Glomerular endothelial cell (primary cell): ENCODE measurements at places on chromosomes 11 and 22. TPM values are rescaled to one million over a fixed set of nuclear protein-coding genes. Genes with fewer than 3 reads are reported as not detected.

The KIRREL3 gene
- 0.78 and 0.93 TPM in 2 replicates for total RNA-seq

DNA sequence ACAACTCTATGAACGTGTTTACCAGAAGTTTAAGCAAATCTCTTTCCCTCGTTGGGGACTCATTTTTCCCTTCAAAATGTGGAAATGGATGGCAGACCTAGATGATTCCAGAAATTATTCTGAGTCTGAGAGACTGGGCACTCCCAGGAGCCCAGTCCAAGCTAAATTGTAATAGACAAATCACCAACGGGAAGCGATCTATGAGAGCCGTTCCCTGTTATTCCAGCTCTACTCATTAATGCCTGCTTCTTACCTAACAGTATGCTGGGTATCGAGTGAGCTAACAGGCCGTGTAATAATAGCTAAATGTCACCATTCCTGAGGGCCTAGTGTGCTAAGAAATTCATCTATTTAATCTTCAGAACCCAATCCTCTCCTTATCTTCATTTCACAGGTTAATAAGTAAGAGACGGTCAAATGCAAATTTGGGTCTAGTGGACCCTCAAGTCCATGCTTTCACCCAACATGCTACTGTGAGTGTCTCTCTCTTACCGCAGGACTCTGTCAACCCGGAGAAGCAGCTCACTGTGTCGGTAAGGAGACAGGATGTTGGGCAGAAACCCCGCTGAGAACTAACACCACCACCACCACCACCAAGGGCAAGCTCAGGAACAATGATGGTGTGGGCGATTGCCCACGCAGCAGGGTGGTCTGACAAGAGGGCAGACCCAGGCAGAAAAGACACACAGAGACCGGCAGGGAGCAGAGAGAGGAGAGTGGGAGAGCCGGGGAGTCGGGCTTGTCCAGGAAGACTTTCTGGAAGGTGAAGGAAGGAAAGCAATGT is 57.1 kb upstream of the TIMP3 start:
- DNase-seq = no peak

The IRAG1 gene
- total RNA-seq = 0.29 and 1.4 TPM in 2 replicates

The MYRF gene
- 6.0 and 10.7 TPM in 2 replicates for total RNA-seq

GRCh38 chr11:111331711-111332479 is 33.5 kb downstream of the POU2AF3 start:
- DNase-seq = no peak

DNA sequence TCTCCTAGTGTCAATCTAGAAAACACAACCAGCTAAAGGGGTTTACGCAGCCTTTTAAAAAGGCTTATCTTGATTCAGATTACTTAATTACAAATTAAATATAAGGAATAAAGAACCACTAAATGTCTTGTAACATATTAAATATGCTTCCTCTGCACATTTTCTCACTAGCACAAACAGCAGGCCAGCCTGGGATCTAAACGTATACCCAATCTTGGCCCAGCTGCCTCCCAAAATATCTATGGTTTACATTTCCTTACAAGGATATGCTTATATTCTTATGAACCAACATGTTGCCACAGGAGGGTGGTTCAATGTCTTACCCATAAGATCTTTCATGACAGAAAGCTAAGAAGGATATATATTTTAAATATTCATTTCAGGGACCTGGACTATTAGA is 7.7 kb downstream of the LGR4 start:
- no peak for DNase-seq

DNA sequence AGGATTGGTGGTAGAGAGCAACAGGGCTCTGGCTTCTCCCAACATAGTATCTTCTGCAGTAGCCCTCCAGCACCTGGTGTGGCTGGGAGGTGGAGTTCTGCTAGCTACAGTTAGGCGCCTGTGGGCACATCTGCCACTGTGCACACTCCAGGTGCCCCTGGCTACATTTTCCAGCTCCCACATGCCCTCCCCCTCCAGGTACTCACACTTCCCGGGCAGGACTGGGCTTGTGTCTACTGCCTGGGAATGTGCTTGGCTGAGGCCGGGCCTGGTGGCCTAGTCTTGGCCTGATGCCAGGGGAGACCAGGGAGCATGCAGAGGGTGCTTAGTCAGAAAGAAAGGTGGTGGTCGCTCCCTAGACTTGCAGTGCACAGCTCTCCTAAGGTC is 15.8 kb downstream of the PHLDB1 start:
- DNase-seq = no peak

The KCNJ11 gene
- 1.0 TPM in 1 of 2 replicates, not detected in the other for total RNA-seq

DNA sequence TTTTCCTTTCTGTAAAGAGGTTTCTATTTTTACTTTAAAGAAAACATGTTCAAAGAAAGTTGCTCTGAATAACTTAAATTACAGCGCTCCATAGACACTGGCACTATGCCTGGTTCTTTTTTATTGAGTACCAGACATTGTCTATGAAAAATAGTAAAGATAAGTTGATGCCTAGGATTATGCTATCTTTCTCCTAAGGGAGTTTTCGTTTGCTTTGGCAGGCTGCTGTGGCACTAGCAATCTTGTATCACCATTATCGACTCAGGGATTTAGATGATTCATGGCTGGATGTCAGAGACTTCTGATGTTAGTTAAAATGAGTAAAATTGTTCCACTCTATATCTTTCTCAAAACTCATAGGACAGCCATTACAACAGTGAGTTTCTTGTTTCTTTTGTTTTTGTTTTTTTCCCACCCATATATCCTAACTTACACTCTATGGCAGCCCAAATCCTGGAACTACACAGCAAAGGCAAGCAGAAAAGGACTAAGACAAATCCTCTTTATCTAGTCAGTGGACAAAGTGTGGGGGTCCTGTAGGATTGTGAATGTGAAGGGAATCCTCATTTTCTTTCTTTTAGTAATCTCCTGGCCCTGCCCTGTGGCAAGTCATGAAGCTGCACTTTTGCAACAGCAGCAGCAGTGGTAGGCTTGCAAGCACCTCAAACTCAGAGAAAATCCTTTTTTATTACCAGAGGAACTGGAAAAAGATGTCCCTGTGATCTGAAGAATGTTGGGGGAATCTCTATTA is 20.7 kb downstream of the SLN start:
- no peak for DNase-seq

- DNase-seq = no peak
These were observed 6.8 kb downstream of the TBC1D22A start for GRCh38 chr22:46769191-46769675.

DNA sequence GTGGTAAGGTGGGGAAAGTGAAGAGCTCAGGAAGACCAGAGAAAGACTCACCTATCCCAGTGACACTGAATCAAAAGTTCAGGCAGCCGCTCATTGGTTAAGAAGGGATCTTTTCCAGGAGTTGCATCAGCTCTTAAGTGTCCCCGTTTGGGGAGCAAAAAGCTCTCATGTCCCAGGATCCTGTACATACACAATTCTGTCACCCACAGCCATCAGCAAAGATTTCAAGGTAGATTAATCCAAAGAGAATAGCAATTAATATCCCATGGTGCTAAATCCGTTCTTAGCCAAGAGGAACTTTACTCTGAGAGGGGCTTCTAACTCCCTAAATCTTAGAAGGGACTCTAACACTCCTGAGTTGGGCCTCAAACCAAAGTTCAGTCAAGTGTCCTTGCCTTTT is 19.3 kb downstream of the FOLR3 start:
- no peak for DNase-seq

DNA sequence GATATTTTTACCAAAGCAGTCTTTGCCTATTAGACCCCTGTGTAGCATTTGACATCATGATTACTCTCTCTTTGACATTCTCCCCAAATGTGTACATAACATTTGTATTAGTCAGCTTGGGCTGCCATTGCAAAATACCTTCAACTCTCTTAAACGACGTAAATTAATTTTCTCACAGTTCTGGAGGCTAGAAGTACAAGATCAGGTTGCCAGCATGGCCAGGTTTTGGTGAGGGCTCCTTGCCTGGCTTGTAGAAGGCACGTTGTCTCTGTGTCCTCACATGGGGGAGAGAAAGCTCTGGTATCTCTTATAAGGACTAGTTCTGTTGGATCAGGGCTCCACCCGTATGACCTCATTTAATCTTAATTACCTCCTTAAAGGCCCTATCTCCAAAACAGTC is 12.3 kb upstream of the DLAT start:
- DNase-seq = no peak

DNA sequence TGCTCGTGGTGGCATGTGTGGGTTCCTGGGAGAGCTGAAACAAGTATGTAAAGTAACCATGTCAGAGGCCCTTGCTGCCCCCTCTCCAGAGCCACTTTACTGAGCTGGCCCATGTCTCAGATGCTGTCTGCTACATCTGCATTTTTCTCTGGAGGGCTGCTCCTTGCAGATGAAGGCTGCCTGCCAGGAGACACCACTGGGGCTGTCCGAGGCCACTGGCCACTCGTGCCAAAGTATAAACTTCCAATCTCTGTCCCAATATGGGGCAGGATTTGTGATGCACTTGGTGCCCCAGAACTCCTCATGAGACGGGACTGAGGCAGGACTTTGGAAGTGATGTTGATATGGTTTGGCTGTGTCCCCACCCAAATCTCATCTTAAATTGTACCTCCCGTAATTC is 478.4 kb upstream of the B3GAT1 start:
- no peak for DNase-seq

GRCh38 chr11:45031912-45032519 is 81.3 kb upstream of the TP53I11 start:
- DNase-seq = no peak

The UCP3 gene
- 0.10 and 1.4 TPM in 2 replicates for total RNA-seq

- no peak for DNase-seq
These were observed 862 bp downstream of the TPP1 start for GRCh38 chr11:6618117-6619003.

DNA sequence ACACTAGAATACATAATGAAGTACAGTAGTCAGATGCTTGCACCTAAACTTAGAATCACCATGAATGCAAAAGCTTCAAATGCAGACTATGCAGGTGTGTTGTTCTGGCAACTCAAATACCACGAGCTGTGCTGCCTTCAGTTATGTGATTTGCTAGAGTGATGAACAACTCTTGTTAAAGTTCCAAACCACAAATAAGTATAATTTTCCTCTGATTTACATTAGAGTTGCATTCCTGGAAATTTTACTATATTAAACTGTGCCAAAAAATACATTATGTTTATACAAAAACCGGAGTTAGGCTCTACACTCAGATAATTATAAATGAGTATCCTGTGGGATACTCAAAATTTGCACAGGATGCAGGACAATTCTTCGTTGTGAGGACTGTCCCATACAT is 3.0 kb downstream of the TMEM218 start:
- no peak for DNase-seq

The PANX2 gene
- total RNA-seq = 1.1 and 1.7 TPM in 2 replicates

DNA sequence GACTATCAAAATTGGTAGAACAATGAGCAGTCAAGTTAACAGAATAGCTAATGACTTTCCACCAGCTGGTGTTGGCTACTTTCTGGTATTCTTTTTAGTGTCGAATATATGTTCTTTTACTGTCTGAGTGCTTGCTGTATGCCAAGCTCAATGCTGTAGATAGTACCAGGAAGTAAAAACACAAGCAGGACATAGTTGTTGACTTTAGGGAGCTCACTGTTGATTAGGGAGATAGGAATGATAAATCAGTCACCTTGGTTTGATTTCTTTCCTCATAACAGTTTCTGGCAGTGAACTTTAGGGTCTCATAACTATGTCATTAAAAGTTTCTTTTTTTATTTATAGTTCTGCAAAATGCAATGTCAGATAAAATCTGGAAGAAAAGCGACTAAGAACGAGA is 9.0 kb downstream of the HMGXB4 start:
- DNase-seq = no peak

The OR51B2 gene
- not detected in 2 replicates for total RNA-seq

The KRTAP5-8 gene
- not detected in 2 replicates for total RNA-seq

The DCPS gene
- 14.4 and 16.0 TPM in 2 replicates for total RNA-seq

The PDGFD gene
- 21.4 and 31.1 TPM in 2 replicates for total RNA-seq

DNA sequence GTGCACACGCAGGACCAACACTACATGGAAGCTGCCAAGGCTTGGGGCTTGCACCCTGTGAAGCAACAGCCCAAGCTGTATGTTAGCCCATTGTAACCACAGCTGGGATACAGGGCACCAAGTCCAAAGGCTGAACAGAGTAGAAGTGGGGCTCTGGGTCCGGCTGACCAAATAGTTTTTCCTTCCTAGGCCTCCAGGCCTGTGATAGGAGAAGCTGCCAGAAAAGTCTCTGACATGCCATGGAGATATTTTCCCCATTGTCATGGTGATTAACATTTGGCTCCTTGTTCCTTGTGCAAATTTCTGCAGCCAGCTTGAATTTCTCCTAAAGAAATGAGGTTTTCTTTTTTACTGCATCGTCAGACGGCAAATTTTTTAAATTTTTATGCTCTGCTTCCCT is 941.2 kb downstream of the FAM181B start:
- DNase-seq = no peak

- no peak for DNase-seq
These were observed 103.8 kb downstream of the EXT2 start for GRCh38 chr11:44199298-44199697.

- no peak for DNase-seq
These were observed 54.4 kb upstream of the TSKU start for GRCh38 chr11:76728778-76729177.

The C11orf87 gene
- total RNA-seq = 0.12 TPM in 1 of 2 replicates, not detected in the other
